ENCODE measurements at places on chromosomes 4 and X.
A peak's percentile ranks its signal among the peaks of the same experiment; 100 is the strongest.

- DNase-seq: no peak
Measured at GRCh38 chrX:12802741-12803140, 11.5 kb downstream of the PRPS2 start.

- DNase-seq: no peak
Measured at GRCh38 chrX:155893521-155893920, 12.4 kb downstream of the VAMP7 start.

- no peak for DNase-seq
Measured at GRCh38 chr4:126396703-126397102, 1081.9 kb downstream of the FAT4 start.

GRCh38 chr4:53169695-53170617, 195.9 kb downstream of the SCFD2 start:
- no peak for DNase-seq

DNA sequence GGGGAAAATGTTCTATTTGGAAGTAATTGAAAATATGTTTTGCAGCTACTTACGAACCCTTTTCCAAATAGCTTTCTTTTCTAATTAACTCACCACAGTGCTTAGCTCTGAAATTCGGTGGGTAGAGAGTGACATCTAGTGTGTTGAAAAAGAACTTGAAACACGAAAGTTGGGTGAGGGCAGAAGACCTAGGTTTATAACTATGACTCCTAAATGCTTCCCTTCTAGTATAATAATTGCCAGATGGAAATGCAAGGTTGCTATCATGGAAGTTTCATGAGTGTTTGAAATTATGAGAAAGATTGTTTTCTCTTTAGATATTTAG, 77.3 kb upstream of the NOCT start:
- DNase-seq: no peak

DNA sequence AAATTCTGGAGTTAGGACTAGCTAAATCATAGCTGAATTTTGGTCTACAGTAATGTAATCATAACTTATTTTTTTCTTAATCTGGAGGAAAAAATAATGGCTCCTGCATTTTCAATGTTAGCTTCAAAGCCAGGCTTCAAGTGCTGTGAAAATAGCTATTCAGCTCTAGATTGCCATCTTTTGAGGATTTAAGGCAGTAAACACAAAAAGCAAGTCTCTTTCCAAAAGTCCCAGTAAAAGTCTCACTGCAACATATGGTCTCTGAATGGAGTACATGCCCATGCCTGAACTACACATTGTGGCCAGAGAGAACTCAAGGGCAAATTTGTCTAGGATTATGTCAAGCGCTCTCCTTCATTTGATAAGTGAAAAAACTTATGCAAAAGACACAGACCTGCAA, 720.9 kb downstream of the FSTL5 start:
- no peak for DNase-seq

GRCh38 chr4:67554096-67554495, 4.4 kb upstream of the STAP1 start:
- DNase-seq: no peak

GRCh38 chrX:150522494-150522893, 45.9 kb upstream of the MTM1 start:
- no peak for DNase-seq

DNA sequence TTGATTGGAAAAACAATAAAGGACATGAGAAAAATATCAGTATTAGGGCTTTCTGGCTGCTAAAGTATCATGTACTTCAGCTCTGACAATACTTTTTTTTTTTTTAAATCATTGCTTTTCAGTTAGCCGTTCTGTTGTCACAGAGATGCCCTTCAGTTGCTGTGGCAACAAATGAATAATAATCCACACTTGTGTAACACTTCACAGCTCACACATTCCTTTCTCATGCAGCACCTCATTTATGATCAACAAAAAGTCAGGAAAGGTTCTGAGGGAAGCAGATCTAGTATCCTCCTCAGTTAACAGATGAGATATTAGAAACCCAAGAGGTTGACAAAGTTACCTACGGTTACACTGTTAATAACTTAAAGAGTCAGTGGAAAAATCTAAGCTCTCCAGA, 444.2 kb upstream of the SLIT2 start:
- DNase-seq: no peak

GRCh38 chrX:27976284-27976683, 5.0 kb downstream of the DCAF8L1 start:
- no peak for DNase-seq

- DNase-seq: no peak
Measured at GRCh38 chrX:48068096-48068887, 3.1 kb downstream of the ZNF630 start.

DNA sequence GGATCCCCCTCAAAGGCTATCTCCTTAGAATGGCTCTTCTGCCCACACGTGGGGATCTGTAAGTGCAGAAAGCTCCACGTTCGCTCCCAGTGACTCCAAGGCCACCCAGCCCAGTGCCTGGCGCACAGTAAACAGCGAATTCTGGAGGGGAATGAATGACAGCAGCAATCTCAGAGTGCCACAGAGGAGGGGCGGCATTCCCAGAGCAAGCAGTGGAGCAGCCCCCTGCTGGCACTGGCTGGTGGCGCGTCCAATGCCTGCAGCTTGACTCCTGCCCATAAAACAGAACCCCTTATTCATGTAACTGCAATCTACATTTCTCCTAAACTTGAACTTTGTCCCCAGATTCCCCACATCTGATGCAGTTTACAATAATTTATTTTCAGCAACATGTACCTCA, 6.9 kb upstream of the HELT start:
- peak; percentile 1 for DNase-seq

DNA sequence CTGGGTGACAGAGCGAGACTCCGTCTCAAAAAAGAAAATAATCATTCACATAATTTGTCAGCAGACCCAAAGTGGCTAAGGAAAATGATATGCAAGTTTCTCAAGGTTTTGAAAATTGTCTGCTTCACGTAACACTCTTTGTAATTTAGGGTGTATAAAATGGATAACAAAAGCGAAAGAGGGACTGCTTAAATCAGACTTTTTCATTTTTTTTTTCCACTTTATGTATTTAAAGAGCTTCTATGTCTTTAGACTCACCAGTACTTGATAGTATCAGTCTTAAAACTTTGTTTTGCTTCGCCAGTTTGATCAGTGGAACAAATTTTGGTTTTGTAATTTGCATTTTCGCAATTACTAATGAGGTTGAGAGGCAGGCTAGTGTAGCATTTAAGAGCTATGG, 34.6 kb downstream of the USP9X start:
- no peak for DNase-seq

DNA sequence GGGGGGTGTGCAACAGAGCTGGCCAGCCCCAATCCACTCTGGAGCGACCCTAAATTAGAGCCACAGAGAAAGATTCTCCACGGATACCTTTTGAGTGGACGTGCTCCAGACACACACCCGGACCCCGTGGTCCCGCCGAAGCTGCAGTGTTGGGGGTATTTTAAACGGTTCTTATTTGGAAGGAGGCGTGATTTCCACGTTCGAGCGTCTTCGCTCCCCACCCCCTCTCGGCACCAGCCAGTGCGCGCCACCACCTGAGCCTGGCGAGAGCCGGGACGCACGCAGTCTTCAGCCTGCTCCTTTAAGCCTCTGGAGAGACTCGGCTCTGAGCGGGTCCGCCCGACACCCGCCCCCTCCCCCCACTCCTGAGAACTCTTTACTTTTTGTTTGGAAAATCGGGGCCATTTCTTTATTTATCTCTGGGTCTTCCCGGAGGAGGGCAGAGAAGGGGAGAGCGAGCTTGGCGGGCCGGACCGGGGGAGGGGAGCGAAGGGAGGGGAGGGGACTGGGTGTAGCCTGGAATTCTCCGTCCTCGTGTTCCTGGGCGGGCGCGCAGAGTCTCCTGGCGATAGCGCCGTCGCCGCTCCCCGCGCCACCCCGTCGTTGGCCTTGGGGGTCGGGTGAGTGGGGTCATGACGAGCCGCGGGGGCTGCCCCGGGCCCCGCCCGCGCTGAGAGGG, 668 bp upstream of the PTCHD1 start:
- no peak for DNase-seq

DNA sequence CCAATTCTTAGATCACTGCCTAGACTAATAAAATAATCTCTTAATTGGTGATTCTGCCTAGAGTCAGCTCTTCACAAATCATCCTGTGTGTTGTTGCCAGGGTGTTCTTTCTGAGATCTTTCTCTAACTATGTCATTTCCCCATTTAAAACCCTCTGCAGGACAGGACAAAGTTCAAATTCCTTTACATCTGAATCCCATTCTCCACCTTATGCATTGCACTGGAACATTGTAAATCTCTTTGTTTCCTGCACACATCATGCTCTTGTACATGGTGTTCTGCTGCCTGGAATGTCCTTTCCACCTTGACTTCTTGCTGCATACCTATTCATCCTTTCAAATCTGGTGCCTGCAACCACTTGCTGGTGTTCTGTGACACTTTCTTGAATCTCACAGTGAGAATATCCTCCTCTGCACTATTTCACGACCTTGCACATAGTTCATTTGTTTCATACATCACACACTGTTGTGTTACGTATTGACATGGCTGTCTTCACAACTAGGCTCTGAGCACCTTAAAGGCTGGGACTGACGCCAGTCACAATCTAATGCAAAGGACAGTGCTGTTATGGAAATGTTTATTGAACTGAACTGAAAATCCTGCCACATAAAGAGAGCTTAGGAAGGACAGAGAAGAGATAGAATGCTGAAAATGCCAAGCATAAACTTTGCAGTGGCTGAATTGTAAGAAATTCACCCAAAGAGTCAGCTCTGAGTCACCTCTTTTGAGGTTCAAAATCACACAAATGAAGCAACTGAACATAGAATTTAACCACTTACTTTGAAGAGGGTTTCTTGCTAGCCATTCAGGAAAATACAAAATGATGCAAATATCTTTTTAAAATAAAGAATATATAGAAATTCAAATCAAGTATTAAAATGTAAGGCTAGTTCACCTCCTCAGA, 26.4 kb upstream of the SMIM14 start:
- no peak for DNase-seq

GRCh38 chr4:105246712-105247111, 100.0 kb downstream of the TET2 start:
- no peak for DNase-seq

DNA sequence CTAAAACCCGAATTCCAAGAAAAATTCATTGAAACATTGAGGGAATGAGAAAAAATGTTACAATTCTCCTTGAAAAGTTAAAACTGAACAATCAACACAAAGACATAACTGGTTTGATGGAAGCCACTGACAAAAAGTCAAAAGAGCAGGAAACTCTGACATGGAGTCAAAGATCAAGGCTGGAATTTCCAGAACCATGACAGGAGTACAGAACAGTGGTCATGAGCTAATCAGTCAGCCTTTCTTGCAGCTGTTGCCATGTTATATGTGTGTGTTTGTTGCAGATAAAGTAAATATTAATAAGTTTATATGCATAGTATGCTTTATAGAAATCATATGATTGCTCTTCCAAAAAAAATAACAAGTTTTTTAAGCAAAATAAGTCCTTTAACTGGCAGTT, 184.7 kb upstream of the HCCS start:
- DNase-seq: no peak

GRCh38 chr4:26003056-26003455, 89.0 kb downstream of the SMIM20 start:
- no peak for DNase-seq

DNA sequence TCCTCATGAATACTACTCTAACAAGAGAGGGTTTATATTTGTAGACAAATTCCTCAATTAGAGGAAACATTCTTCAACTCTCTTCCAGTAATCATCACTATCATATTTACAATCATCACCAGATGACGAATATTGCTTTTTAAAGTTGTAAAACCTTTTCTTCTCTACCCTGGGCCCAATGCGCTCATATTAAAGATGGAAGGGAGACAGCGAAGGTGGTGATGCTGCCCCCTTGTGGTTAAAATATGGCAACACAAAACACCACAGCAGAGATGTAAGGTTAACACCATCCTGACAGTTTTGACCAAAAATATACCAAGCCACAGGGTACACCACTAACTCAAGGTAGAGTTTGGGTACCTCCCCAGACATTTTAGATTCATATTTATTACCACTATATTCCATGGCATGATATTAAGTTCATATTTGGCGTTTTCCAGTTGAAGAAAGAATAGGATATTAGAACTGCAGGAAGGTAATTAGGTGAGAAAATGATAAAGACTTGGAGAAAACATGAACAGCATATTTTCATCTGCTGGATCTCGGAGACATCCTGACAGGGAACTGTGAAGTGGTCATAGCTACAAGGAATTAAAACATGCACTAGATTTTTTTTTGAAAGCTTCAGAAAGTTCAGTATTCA, 72.8 kb downstream of the SLC9A7 start:
- peak; percentile 6 for DNase-seq

GRCh38 chr4:98510340-98510739, 148.1 kb downstream of the TSPAN5 start:
- no peak for DNase-seq

DNA sequence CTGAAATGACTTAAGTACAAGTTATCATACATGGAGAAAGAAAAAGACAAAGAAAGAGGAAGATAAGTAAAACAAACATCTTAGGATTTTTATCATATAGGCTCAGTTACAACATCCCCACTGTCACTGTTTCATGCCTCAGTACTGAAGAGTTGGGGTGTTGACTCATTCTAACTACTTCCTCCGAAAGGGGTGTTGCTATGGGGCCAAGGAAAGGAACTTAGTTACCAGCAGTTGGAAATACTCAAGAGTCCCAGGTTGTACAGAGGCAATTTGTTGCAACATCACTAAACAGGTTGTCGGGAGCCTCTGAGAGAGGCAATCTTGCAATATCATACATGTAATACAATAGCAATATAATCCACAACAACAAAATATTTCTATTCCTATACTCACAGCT, 1264.7 kb downstream of the PCDH7 start:
- no peak for DNase-seq

- DNase-seq: no peak
Measured at GRCh38 chr4:91488946-91489345, 814.8 kb upstream of the GRID2 start.

DNA sequence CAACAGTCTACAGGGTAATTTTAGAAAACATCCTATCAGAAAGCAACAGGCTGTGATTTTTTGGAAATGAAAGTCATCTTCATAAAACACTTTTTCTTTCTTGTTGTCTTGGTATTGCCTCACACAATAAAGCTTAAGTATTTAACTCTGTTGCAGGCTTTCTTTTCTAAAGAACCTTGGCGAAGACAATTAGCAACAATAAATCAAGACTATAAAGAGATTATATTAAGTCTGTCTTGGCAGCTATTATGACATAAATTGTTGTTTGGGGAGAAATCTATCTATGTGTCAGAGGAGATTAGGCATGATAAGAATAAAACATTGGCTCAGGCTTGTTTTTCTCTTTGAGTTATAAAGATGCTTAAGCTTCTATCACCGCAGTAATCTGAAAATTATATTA, 1774.8 kb downstream of the ARAP2 start:
- DNase-seq: no peak

- DNase-seq: no peak
Measured at GRCh38 chrX:7596822-7597221, 246.1 kb upstream of the VCX start.

- no peak for DNase-seq
Measured at GRCh38 chrX:130741584-130741983, 161.4 kb downstream of the ENOX2 start.

DNA sequence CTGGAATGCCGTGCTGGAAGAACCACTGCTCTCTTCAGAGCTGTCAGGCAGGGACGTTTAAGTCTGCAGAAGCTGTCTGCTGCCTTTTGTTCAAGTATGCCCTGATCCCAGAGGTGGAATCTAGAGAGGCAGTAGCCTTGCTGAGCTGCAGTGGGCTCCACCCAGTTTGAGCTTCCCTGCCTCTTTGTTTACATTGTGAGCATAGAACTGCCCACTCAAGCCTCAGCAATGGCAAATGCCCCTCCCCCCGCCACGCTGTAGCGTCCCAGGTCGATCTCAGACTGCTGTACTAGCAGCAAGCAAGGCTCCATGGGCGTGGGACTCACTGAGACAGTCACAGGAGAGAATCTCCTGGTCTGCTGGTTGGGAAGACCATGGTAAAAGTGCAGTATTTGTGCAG, 34.8 kb upstream of the MUC7 start:
- DNase-seq: no peak

- no peak for DNase-seq
Measured at GRCh38 chr4:151045907-151046306, 30.8 kb upstream of the LRBA start.

Measured in NK-92 treated with Interleukin-12 subunit alpha and Interleukin-12 subunit beta, amount 100 ng/mL, for 24 hours (cell line).